ENCODE measurements at places on chromosomes 7 and 10.

DNA sequence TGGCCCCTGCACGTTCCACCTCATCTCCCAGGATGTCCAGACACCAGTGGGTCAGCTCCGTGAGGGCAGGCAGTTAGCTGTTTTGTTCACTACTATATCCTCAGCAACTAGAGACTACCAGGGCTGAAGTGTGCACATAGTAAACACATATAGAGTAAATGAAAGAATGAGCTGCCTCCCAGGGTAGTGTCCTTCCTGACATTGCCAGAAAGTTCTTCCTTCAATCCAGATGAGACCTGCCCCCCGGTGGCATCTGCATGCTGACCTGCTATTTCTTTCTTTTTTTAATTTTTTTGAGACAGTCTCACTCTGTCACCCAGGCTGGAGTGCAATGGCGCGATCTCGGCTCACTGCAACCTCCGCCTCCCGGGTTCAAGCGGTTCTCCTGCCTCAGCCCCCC is 14.0 kb upstream of the ARPC1A start:
- DNase-seq = no peak

DNA sequence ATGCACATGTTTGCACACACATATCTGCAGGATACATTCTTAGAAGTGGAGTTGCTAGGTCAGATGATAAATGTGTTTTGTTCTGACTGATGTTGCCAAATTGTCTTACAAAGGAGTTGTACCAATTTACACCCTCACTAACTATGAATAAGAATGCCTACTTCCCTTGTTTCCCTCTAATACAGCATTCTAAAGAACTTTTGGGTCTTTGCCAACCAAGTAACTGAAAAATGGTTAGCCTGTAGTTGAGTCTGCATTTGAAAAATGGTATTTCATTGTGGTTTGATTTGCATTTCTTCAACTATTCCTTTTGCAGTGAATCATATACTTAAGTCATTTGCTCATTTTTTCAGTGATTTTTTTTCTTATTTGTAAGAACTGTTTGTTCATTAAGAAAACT is 48.4 kb downstream of the TMEM26 start:
- DNase-seq = no peak

DNA sequence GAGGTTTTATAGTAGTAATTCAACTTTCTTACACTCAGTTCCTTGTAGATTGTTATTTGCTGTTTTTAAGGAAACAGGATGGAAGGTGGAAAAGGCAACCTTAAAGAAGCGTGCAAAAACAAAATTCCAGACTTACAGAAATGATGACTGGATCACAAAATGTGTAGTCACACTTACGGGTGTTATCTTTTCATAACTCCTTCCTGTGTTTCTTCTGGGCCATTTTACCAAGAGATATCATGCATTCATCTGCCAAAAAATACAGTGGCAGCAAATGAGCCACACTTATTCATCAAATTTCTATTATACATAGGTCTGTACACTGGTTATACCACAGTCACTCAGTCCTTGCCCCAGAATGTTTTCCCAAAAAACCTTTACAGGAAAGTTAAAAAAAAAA is 94.3 kb upstream of the IL6 start:
- no peak for DNase-seq

DNA sequence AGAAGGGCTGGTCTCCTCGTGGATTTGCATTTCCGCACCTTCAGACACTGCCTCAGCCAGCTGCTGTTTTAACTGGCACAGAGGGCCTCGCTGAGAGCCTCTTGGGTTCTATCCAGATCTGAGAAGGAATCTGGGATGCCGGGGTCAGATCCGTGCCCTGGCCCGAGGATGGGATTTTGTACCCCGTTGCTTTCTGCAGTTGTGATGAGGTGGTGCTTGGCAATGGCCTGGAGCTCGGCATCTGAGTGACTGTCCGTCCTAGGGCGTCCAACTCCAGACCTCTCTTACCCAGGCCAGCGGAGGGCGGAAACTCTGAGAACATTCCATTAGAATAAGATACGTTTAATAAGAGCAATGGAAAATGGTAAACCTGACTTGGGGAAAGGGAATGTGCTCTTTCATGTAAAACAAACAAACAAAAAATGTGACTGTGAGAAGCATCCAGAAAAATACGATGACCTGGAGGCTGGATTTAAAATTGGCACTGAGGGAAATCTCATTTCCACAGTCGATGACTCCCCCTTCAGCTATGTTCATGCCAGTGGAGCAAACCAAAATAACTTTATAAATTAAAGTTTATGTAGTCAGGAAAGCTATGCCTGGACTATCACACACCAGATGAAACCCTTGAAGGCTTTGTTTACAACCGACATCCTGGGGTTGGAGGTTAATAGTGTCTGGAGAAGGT is 39.6 kb downstream of the GRK5 start:
- DNase-seq = no peak

DNA sequence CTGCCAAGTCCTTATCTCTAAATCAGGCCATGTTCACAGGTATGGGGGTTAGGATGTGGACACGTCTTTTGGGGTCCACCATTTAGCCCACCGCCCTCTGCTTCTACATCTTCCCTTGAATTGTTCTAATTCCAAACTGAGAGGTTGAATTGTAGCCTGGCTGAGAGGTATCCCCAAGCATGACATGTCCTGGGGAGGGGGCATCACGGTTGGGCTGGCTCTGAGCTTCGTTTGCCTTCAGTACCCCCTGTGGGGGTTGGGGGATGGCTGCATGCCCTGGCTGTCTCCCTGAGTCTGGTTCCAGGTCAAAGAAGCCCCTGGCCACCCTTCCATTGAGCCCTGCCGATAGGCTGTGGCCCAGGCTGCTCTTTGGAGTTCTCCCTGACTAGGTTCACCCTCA is 204.6 kb downstream of the GLRX3 start:
- DNase-seq = no peak

GRCh38 chr7:150342121-150342408 is 636 bp upstream of the RARRES2 start:
- DNase-seq = no peak

DNA sequence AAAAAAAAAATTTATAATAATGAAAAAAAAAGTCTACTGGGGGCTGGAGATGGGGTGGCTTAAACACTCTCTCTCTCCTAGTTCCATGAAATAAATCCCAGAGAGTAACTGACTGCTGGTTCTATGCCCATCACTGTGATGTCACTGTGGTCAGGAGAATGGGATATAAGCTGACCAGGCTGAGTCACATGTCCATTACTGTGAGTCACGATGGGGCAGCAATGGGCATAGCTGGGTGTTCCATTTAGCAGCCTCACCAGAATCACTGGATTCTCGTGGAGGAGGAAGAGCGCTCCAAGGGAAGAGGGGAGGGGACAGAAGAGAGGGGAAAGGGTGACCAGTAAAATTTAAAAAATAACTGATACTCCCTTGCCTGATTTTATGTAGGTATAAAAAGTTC is 37.1 kb downstream of the MASTL start:
- DNase-seq = no peak

DNA sequence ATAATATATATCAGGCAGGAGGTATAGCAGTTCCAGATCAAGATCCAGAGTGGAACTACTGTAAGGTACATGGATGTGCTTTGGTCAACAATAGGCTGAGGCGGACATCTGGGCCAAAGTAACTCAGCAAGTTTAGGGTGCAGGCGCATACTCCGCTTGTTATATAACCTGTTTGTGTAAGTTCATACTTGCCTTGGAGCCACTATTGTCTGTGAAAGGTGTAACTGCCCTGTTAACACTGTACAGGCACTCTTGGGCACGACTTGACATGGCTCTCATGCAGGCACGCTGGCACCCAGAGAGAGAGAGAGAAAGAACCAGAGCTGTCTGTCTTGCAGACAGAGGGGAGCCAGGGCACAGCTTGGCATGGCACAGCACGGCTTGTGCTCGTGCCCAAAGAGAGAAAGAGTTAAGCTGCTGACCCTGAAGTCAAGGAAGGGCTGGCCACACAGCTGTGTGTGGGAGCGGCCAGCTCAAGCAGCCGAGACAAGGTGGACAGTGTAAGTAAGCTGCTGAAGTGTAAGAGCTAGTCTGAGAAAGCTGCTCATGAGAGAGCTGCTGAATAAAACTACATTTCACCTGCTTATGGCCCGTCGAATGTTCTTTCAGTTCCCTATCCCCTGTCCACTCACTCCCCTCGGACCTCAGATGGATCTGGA is 47.8 kb upstream of the KAT6B start:
- DNase-seq = no peak

- DNase-seq = no peak
These were observed 13.4 kb downstream of the LRRC27 start for GRCh38 chr10:132345345-132345744.

GRCh38 chr10:3764626-3765112 is 20.3 kb downstream of the KLF6 start:
- peak; percentile 46 for DNase-seq

- no peak for DNase-seq
These were observed 130.0 kb downstream of the ELAPOR2 start for GRCh38 chr7:86929293-86930109.

- no peak for DNase-seq
These were observed 46.9 kb downstream of the STEAP1B start for GRCh38 chr7:22452960-22453558.

DNA sequence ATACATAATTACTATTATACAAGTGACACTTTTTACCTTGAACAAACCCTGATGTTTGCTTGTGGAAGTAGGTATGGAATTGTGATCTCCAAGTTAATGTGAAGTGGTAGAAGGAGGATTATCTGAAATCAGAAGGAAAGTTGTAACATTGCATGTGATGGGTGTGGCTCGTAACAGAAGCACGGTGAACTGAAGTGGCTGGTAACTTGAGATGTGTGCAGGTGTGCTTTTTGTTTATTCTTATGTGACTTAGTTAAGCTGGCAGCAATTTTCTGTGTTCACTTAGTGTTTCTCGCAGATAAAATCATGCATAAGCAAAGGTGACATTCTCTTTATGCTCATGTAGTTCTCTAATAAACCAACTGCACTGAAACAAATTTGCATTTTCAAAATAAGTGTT is 82.3 kb downstream of the ZEB1 start:
- DNase-seq = no peak

DNA sequence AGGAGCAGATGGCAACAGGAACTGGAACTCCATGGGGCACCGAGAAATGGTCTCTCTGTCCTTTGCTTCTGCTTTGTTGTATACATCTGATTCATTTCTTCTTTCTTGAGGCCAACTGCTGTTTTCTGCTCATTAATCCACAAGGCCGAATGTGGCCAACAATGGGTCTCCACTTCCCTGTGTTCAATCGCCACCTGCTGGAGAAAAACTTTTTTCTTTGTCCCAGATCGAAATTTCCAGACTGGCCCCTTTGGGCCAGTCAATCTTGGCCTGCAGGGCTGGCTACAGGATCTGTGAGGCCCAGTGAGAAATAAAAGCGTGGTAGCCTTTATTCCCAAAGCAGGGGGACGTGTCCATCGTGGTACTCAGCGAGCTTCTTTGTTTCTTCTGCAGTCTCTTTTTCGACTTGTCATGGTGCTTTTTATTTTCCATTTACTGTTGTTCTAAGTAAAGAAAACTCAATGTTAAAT is 58.8 kb downstream of the PARP12 start:
- DNase-seq = no peak

DNA sequence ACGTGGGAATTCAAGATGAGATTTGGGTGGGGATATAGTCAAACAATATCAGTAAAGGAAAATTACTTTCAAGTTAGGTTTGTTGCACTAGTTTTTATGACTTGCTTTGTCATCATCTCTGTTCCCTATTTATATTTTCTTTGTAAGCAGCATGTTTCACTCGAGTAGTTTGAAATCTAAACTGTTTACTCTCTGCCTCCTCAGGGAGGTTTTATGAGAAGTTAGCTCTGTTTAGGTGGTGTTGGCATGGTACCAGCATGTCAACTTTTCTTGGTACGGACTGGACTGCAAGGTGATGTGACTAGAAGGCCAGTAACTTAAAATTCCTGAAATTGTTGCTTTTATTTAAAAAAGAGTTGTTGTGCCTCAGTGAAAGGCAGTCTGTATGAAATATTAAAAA is 59.2 kb upstream of the MTPN start:
- no peak for DNase-seq

DNA sequence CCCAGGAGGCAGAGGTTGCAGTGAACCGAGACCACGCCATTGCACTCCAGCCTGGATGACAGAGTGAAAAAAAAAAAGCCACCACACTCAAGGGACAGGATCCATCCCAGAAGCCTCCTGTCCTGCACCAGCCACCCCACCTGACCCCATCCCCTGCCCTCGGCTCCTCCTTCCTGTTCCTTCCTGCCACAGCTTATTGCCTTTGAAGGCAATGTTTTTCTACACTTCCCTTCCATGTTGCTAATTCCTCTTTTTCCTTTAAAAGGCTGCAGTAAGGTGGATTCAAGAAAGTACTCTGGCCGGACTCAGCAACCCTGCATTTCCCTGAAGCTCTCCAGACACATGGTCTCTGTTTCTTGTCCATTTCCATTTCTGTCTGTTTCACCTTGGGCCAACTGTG is 80.9 kb downstream of the FAM171A1 start:
- no peak for DNase-seq

DNA sequence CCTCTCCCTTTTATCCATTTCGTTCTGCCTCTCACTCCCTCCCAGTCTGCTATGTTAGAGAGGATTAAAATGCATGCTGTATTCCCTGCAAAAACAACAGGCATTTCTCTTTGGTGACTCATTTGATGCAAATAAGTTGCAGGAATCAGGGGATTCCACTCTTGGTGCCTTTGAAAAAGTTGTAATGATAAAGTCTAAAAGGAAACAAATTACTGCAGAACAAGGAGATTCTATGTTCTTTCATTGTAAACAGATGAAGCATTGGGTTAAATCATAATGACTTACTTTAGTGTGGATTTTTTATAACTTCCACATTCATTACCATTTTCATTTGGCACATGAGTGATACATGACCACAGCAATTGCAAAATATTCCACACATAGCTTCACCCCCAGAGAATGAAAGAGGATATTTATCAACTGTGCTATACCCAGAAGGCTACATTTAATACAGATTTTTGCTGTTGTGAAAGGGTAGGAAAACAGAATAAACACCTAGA is 33.4 kb upstream of the ABLIM1 start:
- no peak for DNase-seq

All from activated CD8-positive, alpha-beta memory T cell treated with anti-CD3 and anti-CD28 coated beads, Interleukin-2, amount 50 U/mL, for 48 hours (primary cell).